ENCODE measurements at places on chromosomes 2 and 18.

- DNase-seq, result no peak
Measured at GRCh38 chr18:7301094-7301493, 70.2 kb downstream of the LRRC30 start.

DNA sequence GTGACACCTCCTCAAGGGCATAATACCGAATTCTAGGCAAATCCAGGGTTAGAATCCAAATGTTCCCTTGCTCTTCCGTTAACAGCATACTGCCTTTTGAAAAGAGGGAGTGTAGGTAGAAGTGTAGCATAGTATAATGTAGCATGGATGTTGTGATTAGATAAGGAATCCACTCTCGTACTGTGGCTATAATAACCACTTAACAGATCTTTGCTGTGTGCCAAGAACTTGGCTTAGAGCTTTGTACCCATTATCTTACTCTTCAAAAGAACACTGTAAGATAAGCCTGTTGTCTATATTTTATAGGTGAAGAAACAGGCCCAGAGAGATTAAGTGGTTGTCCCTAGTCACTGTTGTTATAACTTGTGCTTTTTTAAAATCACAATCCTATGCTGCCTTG, 24.2 kb downstream of the WDR75 start:
- no peak for DNase-seq

- DNase-seq, result peak; percentile 87
Measured at GRCh38 chr2:108637304-108637669, 82.0 kb upstream of the RANBP2 start.

DNA sequence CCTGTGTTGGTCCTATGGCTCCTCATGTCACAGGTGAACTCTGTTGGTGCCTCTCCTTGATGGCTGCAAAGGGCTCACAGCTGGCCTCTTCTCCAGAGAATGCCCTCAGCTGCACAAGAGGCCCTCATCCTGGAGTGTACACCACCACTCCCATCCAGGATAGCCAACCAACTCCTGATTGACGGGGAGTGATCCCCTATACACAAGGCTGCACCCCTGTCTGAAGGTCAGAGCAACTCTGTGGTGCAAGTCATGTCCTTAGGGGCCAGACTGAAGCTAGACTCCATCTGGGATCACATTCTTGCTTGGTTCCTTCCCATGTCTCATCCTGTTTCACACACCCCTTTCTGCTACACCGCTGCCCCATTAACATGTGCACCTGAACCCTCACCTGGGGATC, 41.7 kb upstream of the ATL2 start:
- no peak for DNase-seq

DNA sequence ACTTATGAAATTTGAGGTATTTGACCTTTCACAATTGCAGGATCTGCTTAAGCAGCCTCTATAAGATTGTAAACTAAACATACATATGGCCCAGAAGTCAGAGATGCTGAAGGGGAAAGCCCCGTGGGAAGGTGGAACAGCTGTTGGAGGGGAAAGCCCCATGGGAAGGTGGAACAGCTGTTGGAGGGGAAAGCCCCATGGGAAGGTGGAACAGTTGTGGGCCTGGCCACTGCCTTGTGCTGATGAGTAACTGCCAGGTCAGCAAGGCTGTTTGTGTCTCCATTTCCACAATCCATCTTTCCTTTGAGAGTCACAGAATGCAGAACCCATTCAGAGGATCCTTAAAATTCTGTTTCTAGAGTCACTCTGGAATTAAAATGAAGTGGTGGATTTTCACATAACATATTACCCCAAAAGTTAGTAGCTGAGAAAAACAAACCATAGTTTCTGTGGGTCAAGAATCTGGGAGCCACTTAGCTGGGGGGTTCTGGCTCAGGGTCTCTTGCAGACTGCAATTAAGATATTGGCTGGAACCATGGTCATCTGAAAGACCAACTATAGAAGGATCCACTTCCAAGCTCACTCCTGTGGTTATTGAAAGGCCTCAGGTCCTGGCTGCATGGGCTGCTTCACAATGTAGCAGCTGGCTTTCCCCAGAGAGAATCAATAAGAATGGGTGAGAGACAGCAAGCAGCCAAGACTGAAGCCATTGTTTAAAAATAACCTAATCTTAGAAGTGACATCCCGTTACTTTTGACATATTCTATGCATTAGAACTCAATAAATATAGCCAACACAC, 86.6 kb upstream of the CAVIN2 start:
- DNase-seq, result no peak

DNA sequence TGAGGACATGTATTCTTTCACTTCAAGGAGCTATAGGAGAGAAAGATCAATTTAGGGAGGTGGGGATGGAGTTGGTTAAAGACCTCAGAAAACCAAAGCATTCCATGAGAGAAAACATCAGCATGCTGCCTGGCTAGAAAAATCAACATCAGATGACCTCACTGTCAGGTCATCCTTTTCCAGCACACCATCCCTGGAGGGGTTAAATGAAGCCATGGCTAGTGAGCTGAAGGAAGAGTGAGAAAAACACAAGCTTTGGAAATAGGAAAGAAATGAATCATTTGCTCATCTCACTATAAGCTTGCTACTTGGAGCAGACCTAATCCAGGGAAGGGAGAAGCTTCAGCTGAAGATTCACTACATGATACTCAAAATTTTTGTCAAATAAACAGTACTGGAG, 109.5 kb upstream of the ITGB6 start:
- peak; percentile 75 for DNase-seq

DNA sequence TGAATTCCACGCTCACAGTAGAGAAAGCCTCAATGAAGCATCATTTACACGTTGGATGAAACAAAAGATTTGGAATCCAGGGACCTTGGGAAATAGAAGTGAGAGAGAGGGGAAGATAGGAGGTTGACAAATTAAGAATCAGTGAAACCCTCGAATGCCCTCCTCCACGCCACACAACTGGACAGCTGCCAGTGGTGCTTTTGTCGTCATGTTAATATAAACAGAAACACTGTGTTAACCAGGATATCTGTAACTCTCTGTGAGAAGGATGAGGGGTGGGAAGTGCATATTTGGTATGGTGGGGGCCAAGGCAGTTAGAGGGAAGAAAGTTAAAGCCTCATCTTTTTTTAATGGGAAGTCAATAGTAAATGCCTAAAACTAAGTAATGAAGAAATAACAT, 108.7 kb downstream of the GFPT1 start:
- DNase-seq, result peak; percentile 24

DNA sequence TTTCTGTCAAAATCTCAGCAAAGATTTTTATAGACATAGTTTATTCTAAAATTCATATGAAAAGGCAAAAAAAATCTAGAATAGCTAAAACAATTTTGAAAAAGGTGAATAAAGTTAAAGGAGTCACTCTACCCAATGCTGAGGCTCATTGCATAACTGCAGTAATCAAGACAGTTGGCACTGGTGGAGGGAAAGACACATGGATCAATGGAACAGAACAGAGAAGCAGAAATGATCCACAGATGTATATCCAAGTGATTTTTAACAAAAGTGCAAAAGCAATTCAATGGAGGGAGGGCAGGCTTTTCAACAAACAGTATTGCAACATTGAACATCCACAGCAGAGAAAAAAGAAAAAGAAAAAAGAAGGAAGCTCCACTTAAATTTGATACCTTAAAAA, 162.8 kb downstream of the RBM43 start:
- no peak for DNase-seq

- DNase-seq, result peak; percentile 44
Measured at GRCh38 chr2:39733070-39733674, 45.9 kb downstream of the THUMPD2 start.

- peak; percentile 80 for DNase-seq
Measured at GRCh38 chr2:113324684-113325160, 46.0 kb upstream of the PAX8 start.

DNA sequence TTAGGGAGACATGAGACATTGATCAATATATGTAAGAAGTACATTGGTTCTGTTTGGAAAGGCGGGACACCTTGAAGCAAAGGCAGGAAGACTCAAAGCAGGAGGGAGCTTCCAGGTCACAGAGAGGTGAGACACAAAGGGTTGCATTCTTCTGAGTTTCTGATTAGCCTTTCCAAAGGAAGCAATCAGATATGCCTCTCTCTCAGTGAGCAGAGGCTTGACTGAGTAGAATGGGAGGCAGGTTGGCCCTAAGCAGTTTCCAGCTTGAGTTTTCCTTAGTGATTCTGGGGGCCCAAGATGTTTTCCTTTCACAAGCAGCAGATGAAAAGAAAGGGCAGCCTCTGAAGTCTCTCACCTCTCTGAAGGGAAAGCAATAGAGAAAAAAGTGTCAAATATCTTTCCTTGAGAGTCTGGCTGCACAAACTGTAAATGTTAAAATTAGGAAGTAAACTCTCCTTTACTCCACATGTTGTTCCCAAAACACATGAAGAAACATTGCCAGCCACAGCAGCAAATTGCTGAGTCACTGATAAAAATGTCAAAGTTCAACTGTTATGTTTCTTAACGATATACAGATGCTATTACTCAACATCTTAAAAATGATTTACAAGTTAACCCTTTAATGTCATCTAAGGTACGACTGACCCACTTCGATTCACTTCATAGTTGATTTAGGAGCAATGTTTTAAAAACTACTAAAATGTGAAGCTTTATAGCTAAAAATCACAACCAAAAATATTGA, 40.3 kb downstream of the CYB5A start:
- peak; percentile 70 for DNase-seq

- no peak for DNase-seq
Measured at GRCh38 chr2:67950919-67951318, 111.9 kb downstream of the C1D start.

GRCh38 chr18:13528739-13529392, 197.5 kb downstream of the FAM210A start:
- DNase-seq, result no peak
